ENCODE measurements at places on chromosomes 12 and 14.

- no peak for DNase-seq
These were observed 382.2 kb downstream of the GRIN2B start for GRCh38 chr12:13599176-13599575.

DNA sequence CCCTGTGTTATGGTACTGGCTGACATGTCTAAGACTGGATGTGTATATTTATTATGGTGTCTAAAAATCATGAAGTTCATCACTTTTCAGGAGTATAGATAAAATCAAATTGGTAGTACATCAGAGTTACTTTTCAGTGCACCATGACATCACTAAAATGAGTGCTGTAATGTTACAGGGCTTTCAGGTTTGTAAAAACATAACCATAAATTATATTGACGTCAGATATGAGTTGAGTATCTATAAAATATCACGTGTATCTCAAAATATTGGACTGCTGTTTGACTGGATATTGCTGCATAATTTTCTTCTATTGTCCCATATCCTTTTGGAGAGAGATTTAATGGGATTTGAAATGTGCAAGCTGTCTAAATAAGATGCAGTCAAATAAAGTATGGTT is 22.0 kb downstream of the NAA30 start:
- no peak for DNase-seq

- no peak for DNase-seq
These were observed 100.8 kb downstream of the CCER1 start for GRCh38 chr12:90854136-90854689.

DNA sequence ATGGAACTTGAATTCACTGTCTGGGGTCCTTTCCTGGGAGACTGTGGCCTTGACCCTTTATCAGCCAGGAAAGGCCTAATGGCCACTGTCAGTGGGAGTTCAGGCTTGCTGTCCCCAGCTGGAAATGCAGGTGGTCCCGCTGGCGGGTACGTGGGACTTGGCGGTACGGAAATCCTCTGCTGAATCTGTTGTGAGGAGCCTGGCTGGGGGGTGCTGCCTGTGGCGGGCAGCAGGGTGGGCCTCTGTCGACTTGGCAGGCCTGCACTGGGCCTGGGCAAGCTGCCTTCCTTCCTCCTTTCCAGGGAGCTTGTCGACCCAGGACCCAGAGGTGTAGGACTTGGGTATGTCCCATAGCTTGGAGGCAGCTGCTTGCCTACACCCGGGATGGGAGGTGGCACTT is 26.3 kb downstream of the ZFYVE21 start:
- DNase-seq: no peak

GRCh38 chr12:32522331-32523221 is 123.2 kb downstream of the FGD4 start:
- DNase-seq: no peak

Measured in stimulated activated CD8-positive, alpha-beta memory T cell treated with anti-CD3 and anti-CD28 coated beads, Interleukin-15, amount 100 ng/mL, for 1 hour (primary cell).